ENCODE measurements at places on chromosomes 6 and 20.

DNA sequence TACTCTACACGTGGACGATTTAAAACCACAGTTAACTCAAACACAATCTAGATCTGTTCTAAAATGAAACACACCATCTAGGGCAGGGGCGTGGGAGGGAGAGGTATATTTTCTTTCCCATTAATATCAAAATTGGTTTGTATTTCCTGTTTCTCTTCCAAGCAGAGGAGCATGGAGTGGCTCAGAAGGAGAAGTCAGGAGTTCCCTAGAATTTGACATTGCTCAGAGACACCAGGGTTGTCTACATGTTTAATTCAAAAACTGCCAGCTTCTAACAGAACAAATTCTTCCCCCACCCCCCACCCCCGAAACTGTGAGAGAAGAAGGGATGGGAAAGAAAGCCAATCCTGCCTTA, 2.3 kb downstream of the PREX1 start:
- DNase-seq: no peak

DNA sequence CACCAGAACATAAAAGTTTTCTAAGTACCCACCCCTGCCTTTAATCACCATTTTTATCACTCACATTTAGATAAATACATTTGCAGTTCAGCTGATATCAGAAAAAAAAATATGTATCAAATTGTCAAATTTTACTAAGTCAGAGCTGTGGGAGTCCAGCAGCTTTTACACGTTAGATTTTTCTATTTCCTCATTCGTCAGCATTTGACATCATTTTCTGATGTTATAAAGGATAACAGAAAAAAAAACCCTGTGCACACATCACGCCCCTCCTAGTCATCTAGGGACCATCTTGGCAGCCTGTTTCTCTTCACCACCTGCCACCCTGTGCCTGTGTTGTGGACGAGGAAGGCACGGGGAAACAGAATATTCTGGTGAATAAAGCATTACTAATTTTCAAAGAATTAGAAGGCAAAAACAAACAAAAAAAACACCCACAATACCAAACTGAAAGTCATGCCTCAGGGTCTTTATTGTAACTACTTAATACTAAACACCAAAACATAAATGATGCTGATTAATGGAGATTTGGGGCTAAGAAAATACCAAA, 12.4 kb downstream of the B4GALT5 start:
- no peak for DNase-seq

DNA sequence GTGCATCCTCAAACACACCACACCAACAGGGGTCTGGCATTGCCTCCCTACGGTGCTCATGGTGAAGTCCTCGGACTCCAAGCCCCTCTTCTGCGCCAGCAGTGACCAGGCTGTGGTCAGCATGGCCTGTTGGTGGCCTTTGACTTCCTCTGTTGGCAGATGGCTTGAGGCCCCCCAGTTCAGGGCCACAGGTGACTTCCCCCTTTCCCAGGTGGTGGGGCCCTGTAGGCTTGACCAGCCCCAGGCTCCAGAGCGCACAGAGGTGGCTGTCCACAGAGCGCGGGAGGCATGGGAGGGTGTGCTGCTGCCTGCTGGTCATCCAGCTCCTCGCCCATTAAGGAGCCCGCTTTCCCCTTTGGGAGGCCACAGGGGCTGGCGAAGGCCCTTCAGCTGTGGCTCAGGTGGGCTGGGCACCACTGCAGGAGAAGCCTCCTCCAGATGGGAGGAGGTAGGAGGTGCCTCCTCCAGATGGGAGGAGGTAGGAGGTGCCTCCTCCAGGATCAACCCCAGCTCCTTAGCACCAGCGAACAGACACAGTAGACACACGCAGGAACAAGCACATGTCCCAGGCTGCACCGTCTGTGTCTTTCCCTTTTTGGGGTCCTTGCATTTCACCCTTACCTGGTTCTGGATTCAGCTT, 52.1 kb upstream of the BHLHE23 start:
- no peak for DNase-seq

DNA sequence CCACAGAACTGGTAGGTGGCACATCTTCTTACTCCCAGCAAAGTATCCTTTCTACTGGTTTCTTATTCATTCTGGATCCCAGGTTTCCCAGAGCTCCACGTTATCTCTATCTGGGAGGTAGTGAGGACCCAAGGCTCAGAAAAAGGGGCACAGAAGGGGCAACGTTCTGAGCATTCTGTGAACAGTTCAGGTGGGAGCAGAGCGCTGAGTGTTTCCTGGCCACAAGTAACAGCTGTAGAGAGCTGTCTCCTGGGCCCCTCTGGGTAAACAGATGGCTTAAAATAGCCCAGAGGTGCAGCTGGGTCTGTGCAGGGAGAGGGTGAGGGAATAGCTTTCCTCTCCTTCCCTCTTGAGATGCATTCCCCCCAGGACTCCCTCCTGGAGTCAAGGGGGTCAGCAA, 2.1 kb downstream of the APOBEC2 start:
- DNase-seq: no peak

DNA sequence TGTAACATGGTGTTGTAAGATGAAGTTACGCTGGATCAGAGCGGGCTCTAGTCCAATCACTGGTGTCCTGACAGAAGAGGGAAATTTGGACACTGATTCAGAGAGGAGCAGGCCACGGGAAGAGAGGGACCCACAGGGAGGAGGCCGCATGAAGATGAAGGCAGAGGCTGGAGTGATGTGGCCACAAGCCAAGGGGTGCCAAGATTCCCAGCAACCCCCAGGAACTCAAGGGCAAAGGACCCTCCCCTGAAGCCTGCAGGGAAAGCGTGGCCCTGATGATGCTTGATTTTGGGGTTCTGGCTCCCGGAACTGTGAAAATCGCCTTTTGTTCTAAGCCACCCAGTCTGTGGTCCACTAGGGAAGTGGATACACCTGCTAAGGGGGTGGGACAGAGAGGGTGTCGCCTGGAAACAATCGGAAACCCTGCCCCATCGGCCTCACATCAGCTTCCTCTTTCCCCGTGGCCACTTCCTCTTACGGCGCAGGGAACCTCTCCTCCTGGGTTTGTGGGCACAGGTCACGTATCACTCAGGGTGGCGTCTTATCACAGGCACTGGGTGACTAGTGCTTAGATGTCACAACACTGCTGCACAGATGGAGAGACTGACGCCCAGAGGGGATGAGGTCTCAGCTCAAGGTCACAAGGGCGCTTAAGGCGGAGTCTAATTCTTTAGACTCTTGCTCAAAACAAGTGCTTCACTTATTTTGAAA, 58.0 kb downstream of the SULF2 start:
- peak; percentile 37 for DNase-seq

DNA sequence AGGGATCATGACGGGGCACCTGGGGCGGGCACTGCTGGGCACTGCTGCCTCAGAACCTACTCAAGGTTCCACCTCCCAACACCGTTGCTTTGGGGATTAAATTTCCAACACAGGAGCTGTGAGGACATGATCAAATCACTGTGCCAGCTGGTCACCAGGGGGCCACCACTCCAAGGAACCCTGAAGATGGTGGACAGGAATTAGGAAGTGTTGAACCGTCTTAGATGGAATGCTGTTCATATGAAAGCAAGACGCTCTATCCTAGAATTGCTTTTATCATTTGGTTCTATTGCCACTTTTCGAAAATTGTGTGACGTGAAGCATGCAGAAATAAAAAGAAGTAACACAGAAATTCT, 140.3 kb downstream of the DLL1 start:
- DNase-seq: no peak

DNA sequence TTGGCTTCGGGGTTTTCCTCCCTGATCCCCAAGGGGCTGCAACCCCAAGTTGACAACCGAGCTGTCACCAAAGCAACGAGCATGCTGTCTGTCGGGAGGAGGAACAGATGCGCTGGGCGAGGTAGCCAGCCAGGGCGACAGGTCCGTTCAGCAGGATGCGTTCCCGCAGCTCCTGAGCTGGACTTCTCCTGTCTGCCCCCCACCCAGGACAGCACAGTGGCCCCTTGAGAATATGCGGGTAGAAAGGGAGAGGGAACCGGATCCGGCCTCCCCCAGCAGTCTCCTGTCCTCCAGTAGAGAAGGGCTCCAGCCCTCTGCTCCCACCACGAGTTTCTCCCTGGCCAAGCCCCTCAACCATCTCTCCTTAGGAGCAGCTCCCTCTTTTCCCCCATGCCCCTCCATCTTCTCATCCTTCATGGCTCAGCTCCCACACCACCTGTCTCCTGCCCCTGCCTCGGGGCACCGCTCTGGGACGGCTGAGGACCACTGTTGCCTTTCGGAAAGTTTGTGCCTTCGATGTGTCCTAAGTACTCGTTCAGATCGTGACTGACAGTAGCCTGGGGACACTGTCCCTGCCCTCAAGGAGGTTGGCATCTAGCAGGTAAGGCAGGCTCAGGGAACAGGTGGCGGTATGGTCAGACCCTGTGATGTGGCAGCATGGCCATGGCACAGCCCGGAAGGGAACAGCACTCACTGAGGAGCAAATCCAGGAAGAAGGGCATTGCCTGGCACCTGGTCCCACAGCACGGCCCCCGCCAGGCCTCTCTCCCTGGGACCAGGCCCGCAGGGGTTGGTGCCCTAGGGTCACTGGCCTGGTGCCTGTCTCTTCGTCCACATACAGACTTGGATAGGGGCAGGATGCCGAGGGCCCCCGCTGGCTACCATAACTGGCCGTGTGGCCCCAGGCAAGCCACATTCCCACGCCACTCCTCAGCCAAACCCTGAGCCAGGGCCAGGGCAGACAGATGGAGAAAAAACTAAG, 96.3 kb downstream of the ASXL1 start:
- DNase-seq: no peak

DNA sequence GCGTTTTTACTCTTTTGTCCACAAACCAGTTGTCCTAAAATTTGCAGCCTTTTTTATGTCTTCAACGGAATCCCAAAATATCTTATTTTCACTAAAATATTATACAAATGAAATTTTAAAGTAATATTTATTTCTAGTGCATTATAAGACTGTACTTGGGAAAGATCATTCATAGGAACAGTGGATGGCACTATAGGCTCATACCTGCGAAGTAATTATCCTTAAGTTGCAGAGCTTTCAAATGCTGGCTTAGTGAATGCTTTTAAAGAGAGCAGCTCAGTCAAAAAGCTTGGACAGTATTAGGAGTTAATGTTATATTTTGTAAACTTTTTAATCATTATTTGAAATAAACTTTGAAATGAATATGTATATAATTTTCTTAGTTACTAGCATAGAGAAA, 254.9 kb downstream of the CDKAL1 start:
- DNase-seq: no peak

GRCh38 chr6:129451187-129451586, 258.8 kb downstream of the ARHGAP18 start:
- no peak for DNase-seq

DNA sequence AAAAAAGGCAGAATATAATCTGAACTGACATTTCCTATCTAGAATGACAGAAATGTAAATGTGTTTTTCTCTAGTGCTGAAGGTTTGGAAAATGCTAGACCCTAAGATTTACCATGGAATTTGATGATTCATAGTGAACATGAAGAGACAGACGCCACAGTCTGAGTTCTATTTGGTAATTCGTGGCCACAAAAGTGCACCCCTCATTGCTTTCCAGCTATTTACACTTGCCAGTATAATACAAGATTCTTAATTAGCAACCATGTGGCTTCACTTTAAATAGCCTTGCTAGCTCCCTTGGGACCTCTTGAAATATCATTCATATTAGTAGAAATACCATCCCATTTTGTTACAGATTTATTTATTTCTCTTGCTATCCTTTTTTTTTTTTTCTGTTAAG, 636.8 kb downstream of the PRKN start:
- DNase-seq: no peak

GRCh38 chr6:45184937-45185336, 143.2 kb upstream of the RUNX2 start:
- no peak for DNase-seq

DNA sequence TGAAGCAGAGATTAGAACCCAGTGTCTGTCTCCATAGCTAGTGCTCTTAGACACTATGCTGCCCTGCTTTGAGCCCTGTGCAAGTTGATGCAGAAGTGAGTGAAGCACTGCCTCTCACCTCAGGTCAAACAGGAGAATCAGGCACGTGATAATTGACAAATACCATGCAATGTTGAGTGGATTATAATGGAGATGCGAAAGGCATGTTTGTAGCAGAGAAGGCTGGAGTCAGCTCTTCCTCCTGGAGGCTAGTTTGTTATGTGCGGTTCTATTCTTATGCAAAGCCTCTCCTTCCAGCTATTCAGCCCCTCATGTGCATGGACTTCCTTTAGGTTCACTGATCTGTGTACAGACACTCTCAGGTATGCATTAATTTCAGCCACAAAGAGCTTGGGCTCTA, 108.5 kb downstream of the MANEA start:
- no peak for DNase-seq

- no peak for DNase-seq
Observed at GRCh38 chr6:135703007-135703406, 148.5 kb upstream of the PDE7B start.

DNA sequence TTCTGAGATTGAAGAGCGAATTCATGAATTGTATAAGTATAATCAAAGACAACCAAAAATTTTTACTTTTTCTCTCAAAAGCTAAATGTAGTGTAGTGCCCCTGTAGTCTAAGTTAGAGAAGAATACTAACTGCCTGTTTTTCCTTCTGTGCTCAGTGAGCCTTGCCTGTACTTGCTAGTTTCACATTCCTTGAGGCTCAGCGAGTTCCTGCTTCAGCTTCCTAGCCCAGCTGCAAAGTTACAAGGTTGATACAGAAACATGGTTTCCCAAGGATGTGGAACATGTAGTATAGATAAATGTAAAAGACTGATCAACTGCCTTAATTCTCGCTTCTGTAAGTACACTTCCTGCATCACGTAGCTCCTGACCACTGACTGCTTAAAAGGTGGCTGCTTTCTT, 33.1 kb upstream of the SEC63 start:
- no peak for DNase-seq

GRCh38 chr6:49054311-49054710, 408.7 kb downstream of the MMUT start:
- no peak for DNase-seq

GRCh38 chr20:22681591-22682248, 97.3 kb upstream of the FOXA2 start:
- no peak for DNase-seq

DNA sequence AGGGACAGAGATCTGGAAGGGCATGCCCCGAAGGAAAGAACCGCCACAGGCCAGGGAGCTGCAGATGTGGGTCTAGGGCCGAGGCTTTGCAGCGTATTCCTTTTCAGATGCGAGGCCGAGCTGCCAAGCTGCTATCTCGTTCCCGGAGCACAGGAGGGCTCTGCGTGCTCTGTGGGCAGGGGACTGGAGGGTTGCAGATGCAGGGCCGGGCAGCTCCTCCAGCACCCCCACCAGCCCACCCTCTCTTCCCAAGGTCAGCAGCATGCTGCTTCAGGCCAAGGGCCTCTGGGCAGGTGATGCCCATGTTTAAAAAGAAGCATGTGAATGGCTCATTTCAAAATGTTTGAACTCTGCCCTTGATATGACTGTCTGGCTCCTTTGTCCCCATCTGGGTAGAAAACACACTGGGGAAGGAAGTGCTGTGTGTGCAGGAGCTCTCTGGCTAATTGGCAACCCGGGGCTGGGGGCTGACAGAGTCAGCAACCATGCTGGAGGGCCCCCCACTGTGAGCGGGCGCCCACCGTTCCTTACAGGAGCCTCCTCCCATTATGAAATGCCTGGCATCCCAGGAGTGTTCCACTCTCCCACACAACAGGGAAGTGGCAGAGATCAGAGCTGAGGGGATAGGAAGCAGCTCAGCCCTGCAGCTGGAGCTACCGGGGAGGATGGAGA, 353.3 kb downstream of the ZFAND3 start:
- no peak for DNase-seq

All from activated naive CD4-positive, alpha-beta T cell (primary cell).